Cortex of kidney (tissue), 1 donor: ENCODE measurements at places on chromosomes 2 and 18.

DNA sequence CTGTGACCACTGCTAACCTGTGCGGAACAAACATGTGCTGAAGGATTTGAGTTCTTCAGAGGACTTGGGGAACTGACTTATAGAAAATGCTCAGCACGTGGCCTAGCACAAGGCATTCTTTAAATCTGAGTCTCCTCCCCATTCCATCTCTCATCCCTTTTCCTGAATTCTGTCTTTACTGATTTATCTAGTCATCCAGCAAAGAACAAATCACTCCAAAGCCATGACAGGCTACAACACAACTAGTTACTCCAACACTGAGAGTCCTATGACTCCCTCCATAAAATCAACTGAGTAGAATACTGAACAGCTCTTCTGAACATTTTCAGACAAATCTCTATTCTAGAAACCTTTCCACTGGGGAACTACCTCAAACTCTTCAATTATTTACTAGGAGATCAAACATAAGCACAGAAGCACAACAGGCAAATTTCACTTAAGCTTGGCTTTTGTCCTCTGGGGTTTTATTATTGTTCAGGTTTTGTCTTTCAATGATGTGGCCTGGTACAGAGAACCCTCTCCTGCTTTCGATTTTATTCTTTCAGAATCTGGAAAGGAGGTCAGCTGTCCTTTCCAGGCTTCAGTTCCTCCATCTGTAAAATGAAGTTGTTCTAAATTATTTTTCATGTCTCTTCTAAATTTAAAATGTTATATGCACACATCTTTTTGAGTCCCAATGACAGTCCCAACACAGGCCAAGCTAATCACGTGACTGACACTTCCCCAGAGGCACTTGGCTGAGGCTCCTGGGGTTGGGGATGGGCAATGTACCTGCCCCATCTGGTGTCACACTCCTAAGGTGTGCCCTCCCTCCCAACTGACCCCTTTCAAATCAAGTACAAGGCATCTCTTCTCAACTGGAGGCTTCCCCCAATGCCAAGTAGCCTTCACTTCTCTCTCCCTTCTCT, 31.8 kb downstream of the RNU4ATAC start:
- no peak for DNase-seq

DNA sequence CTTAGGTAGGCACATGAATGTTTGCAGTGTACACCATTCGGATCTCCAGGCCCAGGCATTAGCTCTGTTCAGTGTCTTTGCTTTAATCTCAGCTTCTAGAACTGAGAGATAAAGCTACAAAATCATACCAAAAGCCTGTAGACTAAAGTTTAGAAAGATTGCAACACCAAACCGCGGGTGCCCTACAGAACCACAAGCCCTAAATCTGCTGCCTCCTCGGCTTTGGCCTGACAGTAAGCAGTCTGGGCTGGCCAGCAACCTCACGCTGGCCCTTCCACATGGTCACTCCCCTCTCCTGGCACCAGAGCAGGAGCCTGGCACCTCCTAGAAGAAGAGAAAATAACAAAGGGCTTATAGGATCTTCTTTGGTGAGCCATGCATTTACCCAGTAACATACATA, 8.9 kb upstream of the OSR1 start:
- DNase-seq = no peak

GRCh38 chr2:46794693-46795317, 120.8 kb downstream of the MCFD2 start:
- DNase-seq = no peak

DNA sequence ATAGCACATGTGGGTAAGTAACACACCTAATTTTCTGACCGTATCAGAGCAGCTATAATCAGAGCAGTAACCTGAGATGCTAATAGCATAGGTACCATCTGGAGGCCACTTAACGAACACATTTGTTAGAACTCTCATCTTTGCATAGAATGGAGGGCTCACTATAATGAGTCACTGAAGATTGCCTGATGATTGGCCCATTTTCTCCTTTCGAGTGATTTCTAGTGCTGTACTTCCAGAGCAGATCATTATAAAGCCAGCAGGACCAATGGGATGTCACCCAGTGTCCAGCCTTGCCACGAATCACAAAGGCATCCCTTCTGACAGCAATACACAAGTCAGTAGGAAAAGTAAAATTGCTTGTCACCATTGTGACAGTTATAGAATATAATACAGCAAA, 81.7 kb upstream of the REV1 start:
- no peak for DNase-seq

DNA sequence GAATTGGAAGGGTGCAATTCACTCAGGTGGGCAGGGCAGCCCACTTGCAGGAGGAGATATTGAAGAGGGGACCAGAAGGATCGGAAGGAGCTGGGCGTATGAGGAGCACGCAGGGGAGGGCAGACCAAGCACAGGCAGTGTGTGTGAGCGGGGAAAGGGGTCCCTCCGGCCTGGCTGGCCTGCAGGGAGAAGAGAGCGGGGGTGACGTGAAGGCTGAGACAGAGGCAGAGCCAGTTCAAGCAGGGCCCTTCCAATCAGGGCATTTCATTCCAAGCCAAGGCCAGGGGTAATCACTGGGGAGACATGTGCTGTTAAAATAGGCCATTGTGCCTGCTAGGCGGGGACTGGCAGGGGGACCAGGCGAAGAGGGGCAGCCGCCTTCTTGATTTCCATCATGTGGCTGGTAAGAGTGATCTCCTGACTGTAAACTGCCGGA, 62.2 kb downstream of the ACKR3 start:
- no peak for DNase-seq

GRCh38 chr2:126513033-126513432, 142.9 kb upstream of the GYPC start:
- no peak for DNase-seq

DNA sequence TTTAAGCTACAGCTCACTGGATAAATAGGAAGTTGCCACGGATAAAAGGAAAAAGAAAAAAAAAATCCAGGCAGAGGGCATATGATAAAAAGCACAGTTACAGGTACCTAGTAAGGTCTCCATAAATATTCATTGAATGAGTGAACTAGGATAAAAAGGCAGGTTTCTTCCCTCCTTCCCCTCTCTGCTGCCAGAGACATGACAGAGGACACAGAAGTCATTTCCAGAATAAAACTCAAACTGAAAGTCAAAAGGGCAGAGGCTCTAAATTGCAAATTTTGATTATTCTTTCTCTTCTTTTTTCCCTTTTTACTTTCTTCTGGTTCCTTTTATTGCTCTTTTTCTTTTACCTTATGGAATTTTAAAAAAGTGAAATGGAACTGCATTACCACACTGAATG, 7.7 kb downstream of the CD302 start:
- no peak for DNase-seq

- no peak for DNase-seq
Measured at GRCh38 chr2:74179063-74179865, 585 bp upstream of the MOB1A start.

DNA sequence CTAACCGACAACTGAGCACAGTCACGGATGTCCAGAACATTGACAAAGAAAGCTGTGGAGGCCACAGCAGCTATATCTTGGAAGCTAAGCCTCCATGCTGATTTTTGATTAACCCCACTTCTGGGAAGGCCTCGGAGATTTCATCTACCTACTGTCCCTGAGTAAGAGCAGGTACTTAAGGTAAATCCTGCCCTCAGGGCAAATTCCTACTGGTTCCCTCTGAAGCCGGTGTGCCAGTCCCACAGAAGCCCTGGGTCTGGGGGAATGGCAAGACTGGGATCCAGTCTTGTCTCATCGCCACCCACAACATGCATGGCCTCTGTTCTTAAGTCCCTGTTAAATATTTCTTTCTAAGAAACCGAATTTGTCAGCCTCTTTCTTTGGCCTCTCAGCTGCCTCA, 18.7 kb downstream of the PER2 start:
- DNase-seq = no peak

DNA sequence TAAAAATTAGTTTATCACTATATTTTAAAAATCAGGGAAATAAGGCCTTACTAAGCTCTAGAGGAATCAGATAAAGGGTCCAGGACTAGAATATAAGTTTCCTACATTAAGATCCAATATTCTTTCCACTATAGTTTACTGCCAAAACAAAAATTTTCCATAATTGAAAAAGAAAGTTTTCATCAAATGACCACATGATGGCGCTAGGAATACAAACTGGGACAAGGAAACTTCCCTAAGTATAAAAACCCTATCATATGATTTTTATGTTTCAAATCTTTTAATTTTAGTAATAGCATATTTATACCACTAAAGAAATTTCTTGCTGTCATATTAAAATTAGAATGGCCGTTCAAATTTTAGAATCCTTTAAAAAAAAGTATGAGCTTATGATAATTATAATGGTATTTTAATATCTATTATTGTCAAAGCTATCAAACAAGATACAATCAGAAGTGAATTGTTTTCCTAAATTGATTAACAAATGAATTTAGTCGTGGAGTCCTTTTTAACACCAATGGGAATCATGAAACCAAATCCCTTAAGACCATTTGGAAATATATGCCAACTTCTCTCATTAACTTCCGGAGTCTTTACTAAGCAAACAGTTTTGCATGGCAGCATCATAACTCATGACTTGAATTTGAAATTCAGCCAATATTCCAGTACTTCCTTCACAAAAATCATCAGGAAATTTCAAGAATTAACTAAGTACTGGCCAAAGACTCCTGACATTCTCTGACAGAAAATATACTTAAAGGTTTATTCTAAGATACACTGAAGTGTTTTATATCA, 70.3 kb downstream of the SCN1A start:
- DNase-seq = no peak

GRCh38 chr2:177165061-177165583, 47.5 kb upstream of the HNRNPA3 start:
- DNase-seq = no peak

GRCh38 chr2:73174244-73174643, 28.1 kb upstream of the NOTO start:
- DNase-seq = no peak

- no peak for DNase-seq
Measured at GRCh38 chr2:29495536-29496060, 380.4 kb downstream of the CLIP4 start.

- no peak for DNase-seq
Measured at GRCh38 chr2:136051725-136052048, 66.3 kb upstream of the DARS1 start.

DNA sequence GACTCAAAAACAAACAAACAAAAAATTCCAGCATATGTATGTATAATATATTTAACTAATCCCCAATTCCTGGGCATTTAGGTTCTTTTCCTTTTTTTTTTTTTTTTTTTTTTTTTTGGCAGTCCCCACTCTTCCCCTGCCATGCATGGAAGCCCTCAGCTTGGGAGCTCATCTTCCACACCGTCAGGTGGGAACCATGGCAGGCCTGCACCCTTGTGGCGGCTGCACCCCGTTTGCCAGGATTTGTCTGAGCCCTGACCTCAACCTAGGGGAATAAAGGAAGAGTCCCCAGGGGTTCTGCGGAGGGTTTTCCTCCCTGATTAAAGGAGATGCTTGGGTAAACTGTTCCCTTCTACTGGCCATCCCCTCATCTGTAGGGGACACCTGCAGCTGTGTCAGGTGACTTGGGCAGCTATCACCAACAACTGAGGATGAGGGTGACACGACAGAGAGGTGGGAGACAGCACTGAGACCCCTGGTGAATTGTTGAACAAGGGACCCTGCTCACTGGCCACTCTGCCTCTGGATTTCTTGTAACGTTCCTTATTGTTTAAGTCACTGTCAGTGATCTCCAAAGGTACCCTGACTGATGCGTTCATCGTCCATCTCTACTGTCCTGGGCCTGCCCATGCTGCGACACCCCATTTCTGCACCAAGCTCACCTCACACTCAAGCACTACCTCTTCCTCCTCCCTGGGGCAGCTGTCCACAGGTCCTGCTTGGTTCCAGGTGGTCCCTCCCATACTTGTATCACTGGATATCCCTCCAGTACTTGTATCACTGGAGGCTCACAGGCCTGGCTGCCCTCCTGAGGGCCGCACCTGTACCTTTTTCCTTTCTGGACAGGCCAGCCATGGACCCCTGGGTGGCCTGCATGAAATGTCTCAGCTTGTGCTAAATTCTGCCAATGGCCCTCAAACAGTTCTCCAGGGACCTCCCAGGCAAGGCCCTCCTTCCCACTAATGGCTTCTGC, 14.5 kb downstream of the TMEM185B start:
- no peak for DNase-seq

DNA sequence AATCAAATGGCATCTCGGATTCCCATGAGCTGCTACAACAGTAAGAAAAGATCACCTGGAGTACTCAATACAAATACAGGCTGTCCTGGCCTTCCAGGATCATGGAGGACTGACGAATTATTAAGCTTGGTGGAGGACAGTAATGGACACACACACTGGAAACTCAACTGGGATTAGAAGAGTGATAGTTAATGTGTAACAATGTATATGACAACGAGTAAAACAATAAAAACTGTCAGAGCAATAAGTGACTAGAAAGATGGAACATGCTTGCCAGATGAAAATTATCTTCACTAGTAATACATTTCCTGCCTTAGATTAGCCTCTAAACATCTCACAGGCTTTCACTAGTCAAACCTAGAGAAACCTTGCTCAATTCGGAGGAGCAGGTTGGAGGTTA, 49.2 kb upstream of the CDH20 start:
- DNase-seq = no peak

DNA sequence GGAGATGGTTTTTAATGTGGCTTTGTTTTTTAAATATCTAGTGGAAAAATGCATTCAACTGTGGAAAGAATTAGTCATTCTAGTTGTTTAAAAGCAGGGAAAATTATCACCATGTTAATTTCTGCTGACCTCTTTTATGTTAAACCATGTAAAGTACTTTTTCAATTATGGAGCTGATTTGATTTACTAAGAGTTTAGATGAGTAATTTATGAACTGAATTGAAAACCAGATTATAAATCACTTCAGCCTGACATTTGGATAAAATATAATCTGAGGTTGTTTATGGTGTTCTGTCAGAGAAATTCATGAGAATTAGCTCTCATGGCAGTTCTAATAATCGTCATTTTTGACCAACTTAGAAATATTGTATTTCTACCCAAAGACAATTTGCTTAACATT, 11.6 kb downstream of the ITGA4 start:
- DNase-seq = no peak

- DNase-seq = no peak
Measured at GRCh38 chr2:33859811-33860461, 260.8 kb upstream of the FAM98A start.

DNA sequence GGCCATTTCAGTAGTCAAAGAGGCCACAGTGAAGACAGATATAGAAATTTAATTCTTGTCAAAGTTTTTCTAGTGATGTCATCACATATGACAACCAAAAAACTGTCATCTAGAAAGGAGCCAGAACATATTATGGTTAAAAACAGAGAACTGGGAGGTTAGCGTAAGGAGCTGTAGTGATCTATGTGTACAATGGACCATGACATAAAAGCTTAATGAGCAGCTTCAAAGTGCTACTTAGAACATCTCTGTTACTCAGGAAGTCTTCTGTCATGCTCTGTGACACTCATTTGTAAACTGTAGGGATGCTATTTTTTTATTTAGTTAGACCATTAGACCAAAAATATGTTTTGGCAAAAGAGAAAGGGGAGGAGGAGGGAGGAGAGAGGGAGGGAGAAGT, 57.3 kb downstream of the CMPK2 start:
- DNase-seq = no peak

- no peak for DNase-seq
Measured at GRCh38 chr2:225182126-225182525, 139.9 kb upstream of the DOCK10 start.
